ENCODE measurements at places on chromosomes 2 and 18. TPM values are rescaled to one million over a fixed set of nuclear protein-coding genes. Genes with fewer than 3 reads are reported as not detected.

GRCh38 chr2:64865831-64866345 is 123.3 kb upstream of the SLC1A4 start:
- DNase-seq, result no peak

DNA sequence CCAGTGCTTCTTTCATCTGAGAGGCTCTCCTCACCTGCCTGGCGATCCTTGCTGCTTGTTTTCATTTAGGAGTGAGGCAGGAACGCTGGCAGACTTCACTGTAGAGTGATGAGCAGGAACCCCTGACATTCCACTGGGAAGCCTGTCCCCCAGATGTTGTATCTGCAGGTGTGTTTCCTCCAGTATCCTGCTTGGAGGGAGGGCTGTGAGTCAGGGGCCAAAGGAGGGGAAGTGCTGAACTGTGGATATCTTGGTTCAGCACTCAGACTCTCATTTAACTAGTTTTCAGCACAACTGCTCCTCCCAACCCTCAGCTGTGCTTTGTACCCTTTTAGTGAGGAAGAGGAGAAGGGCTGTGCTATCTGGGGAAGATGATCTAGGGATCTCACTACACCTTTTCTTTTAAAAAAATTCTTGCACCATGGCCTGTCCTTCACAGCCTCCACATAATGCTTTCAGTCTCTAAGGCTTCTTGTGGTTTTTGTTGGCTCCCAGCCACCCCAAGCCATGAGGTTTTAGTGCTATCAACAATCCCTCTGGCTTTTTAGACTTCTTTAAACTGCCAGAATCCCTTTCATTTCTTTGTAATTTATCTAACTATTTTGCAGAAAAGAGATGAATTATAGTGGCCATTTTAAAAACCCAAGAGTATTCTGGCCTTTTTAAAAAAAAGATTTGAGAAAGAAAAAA is 11.2 kb downstream of the ANKAR start:
- peak; percentile 30 for DNase-seq

DNA sequence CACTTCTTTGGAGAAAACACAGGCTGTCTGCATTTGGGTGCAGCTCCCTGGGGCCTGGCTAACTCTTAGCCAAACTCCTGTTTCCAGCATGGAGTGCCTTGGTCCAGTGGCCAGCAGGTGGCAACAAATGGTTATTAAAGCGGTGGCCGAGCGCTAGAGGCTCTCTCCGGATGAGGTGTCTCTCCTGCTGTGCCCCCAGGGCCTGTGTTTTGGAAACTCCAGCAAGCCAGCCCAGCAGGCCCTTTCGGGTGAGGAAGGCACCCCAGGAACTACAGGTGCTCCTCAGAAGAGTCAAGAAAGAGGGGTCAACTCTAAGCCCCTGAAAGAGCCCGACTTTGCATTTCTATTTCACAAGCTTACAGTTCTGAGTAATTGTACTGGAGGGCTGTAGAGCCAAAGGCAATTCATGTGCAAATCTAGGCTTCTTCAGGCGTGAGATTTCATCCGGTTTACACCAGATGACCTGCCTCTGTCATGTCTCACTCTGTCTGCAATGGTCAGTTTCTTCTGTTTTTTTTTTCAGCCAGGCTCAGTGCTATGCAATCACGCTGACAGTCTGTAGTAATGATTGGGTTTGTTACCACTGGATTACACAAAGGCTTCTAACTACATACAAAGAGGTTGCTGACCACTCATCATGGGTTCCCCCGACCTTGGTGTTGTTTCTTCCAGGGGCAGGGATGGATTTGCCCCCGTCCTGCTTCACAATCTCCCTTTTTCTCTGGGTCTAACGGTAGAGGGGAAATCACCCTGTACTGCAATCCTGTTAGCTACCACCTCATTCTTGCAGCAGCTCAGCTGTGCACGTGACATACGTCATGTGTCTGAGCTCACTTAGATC is 7.6 kb upstream of the CHRNA1 start:
- peak; percentile 60 for DNase-seq

- peak; percentile 92 for DNase-seq
These were observed at the start of gene NCL for GRCh38 chr2:231463698-231464575. TSS of gene NCL (minus strand) at chr2:231464484. CDS start at chr2:231464353, 131 bp downstream.

GRCh38 chr2:154261473-154262027 is 389.8 kb downstream of the GALNT13 start:
- DNase-seq, result peak; percentile 87

DNA sequence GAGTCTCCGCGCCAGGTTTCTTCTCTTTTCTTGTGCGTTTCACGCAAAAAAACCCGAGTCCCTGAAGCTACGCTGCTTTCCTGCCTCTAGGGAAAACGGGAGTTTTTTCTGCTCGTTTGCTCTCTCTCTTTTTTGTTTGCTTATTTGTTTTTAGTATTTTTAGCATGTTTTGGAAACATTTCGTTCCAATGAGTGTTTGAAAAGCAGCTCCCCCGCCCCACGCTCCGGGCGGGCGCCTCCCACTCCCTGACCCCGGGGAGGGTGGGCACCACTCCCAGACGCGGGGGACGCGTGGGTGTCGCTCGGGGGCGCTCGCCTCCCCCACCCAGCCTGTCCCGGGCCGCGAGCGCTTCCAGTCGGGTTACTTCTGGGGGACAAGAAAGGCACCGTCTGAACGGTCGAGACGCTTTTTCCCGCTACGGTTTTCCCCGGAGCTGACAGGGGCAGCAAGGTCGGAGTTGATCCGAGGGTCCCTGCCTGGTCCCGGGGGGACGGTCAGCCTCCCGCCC is 446 bp upstream of the EFHD1 start:
- no peak for DNase-seq

DNA sequence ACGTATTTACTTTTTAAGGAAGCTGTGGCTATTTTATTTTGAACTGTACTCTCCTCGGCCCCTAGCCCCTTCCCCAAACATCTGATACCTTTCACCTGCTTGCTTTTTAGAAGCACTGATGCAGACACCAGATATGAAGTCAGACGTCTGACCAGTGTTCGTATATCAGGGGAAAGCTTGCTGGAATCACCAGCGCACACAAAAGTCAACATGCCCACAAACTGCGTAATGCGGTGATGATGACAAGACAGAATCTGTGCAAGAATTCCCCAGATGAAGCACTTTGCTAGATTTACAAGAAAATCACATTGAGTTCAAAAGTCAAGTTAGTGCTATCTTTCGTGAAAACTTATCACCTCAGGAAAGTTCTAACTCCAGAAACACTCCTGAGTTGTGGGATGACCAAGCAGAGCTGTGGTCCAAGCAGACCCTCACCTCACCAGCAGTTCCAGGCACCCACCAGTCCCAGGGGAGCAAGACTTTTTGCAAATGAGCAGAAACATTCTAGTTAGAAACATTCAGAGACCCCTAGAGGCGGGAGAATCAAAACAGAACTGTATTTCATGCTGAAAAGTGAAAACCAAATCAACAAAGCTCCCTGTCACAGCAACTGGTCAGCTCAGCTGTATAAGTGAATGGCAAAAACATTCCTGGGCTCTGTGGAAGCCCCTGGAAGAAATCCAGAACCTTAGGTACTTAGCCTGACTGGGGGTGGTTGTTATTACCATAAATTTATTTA is 55.7 kb downstream of the INO80C start:
- DNase-seq, result peak; percentile 94

GRCh38 chr2:26936855-26937254 is 33.6 kb upstream of the MAPRE3 start:
- DNase-seq, result no peak

- DNase-seq, result no peak
These were observed 234.3 kb upstream of the NCKAP5 start for GRCh38 chr2:133802409-133803039.

DNA sequence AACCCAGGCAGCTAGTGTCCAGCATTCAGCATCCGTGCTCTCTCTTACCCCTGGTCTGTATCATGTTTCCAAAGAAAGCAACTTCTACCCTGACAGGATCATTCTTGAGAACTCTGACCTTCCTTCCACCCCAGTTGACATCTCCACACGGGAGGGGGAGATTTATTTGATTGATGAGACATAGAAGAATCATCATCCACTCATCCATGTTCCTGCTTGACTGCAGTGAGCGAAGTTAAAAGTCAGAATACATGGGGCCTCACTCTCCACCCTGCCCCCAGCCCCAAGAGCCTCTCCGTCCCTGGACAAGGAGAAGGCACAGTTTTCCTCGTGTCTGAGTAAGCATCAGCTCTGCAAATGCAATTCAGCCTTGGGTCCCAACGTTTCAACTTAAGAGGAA is 356.0 kb upstream of the TNP1 start:
- peak; percentile 55 for DNase-seq

GRCh38 chr2:225274751-225275150 is 124.8 kb upstream of the NYAP2 start:
- DNase-seq, result peak; percentile 78

DNA sequence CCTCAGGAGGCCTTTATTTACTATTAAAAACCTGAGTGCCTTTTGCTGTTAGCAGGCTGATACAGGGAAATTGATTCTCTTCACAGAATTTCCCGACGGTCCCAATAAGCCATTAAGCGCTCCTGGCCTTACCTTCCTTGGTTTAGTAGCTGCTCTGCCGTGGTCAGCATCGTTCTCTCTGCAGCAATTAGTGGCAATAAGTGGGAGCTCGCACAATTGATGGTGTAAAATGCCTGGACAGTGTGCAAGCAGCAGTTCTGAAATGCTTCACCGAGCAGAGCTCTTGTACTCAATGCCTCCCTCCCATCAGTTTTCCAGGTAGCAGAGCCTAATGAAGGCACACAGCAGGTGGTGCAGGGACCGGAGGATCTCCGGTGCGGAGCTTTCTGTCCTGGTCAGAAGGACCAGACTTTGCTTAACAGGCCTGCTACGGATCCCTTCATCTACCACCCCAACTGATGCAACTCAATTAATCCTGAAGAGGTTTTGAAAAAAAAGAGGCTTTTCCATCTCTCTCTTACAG is 1.1 kb upstream of the LINC00305 start:
- no peak for DNase-seq

DNA sequence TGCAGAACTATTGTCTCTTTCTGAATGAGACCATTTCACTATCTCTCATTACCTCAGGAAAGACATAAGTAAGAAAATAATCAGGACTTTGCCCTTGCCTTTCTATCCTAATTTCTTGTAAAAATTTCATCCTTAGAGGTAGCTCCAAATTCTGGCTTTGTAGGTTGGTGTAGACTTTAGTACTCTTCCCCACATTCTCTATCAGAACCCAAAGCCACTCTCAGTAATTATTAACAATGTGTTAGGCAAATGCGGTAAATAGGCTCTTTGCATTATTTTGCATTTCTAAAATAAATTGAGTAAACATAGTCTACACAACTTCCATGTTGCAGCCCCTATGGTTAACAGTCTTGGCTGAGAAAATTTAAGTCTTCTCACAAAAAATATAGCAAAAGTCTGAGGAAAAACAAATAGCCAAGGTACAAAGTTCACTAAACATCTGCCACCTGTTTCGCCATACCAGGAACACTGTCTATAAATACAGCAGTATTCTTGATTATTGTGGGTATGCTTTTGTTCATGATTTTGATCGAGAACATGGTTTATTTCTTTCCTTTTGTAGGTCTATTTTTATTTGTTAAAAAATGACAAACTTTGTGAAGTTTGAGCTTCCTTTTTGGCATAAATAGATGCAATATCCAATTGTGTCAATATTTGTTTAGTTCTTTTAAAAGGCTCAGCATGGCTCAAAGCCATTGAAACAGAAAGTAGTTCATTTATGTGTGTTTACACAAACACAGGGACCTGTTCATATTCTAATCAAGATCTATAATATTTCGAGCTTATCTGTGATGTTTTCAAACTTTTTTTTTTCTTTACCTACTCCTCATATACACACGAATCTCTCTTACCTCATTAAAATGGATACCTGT is 1061.5 kb downstream of the CNTNAP5 start:
- no peak for DNase-seq

DNA sequence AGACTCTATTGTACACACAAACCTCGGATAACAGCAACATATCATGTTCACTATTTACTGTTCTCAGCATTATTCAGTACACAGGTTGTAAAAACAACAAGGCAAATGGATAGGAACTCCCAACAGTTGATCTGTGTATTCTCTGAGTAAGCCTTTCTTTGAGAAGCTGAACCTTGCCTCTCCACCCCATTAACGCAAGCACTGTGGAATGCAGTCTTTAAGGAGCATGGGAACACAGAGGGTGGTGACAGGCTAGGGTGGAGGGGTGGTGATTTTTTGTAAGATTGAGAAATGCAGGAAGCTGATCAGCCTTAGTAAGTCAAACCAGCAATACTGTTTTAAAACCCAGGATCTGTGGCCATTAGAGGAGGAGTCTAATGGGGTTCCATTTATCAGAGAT is 19.6 kb upstream of the SERPINB11 start:
- DNase-seq, result peak; percentile 100

DNA sequence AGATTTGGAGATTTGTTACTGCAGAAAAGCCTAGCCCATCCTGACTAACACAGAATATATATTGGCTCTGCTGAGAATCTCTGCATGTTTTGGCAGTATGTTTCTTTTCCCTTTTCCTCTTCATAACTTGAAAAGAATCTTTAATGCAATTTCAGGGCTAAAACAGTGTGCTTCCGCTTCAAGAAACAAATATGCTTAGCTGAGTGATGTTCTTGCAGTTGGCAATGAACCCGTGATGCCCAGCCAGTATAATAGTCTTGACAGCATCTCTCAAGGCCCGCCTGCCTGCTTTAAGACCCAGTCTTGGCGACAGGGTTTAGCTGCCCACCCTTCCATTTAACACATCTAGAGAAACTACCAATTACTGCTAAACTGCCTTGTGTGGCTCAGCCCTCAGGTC is 184.5 kb downstream of the INO80D start:
- no peak for DNase-seq

DNA sequence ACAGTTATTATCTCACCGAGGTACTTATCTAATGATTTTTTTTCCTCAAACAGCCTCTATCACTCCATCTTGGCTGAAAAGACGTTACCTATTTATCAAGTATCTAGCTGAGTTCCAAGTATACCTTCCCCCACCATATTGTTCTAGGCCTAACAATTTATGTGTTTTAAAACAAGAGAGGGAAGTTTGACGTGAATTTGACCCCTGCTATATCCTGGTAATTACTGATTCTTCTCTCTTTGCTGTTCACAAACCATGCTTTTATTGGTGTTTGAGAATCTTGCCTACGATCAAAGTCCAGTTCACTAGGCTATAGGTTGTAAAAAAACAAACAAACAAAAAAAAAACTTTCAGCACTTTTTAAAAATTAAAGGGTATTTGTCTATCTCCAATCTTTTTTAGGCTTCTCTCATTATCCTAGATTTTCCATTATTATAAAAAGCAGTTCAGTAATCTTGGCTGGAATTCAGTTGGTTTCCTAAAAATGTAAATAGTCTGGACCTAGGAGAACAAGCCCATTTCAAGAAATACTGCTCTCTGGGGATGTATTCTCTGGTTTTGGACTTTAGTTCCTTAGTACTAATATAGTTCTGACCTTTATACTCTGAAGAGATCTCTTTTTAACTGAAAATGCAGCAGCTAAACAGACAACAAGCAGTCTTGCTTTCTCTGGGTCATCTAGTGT is 505.4 kb downstream of the CPS1 start:
- no peak for DNase-seq

Gene DSEL
- total RNA-seq, result 3.3 TPM

Gene ATOH8
- total RNA-seq, result not detected

Gene BOLL
- total RNA-seq, result not detected

Gene FKBP7
- total RNA-seq, result 1.3 TPM

Gene KCNG3
- not detected for total RNA-seq

Gene MAL
- 11.0 TPM for total RNA-seq

Gene TEX44
- not detected for total RNA-seq

Gene TUBA3E
- total RNA-seq, result not detected

Gene CYP27C1
- total RNA-seq, result 0.26 TPM

Gene FBXO15
- total RNA-seq, result 0.13 TPM
